CD8-positive, alpha-beta T cell (primary cell): ENCODE measurements at places on chromosomes 1 and 21.
A peak's percentile ranks its signal among the peaks of the same experiment; 100 is the strongest.

DNA sequence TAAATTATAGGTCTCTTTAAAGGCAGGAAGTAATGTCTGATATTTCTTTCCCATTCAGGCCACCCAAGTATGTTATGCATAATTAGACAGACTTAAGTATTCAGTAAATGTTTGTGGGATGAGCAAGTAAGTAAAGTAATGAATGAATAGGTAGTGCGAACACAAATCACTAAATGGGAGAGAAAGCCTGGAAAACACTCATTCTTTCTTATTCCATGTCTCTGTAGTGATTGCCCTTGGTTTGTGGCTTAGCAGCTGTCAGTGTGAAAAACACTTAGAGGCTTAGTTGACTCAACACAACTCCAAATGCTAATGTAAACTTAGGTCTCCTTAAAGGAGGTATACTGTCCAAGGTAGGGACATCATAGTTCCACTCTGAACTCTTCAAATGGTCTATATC is 182.5 kb downstream of the ZC3H11B start:
- no peak for DNase-seq

GRCh38 chr1:63127376-63127775 is 195.0 kb upstream of the FOXD3 start:
- DNase-seq = no peak

GRCh38 chr1:37846647-37847339 is 12.6 kb downstream of the MTF1 start:
- DNase-seq = no peak

GRCh38 chr1:27296773-27297291 is 25.1 kb upstream of the TMEM222 start:
- DNase-seq = peak; percentile 57

DNA sequence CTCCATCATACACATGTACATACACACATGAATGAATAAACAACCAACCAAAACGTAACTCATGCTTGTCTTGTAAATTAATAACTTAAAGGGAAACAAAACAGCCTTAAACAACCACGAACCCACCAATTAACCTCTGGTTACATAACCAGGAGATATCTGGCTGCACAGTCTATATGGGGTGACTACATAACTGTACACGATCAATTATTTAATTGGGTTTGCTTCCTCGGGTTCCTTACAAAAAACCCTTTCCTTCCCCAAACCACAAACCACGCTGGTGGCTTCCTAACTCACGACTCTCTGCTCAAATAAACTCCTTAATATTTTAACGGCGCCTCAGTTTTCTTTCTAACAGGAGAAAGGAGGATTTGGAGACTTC is 744 bp downstream of the ZNF670 start:
- no peak for DNase-seq

- DNase-seq = no peak
These were observed at the start of gene SLC26A9 for GRCh38 chr1:205943245-205943644. Gene SLC26A9 (minus strand): TSS chr1:205943456. CDS start chr1:205935820, 7,636 bp downstream.

DNA sequence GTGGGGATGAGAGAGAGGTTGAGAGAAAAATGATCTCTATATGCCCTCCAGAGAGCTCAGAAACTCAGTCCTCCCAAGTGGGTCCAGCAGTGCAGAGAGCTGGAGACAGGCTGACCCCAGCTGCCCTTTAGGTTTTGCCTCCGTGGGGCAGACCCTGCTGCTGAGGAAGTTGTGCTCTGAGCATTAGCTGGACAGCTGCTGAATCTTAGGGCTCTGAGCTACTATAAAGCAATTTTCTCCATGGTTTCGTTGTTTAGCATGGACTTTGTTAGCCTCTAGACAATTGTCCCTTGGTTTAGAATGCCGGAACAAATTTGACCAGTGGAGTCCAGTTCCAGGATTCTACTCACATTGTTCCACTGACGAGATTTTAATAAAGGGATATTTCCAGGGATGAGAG is 22.1 kb downstream of the BATF3 start:
- no peak for DNase-seq

GRCh38 chr1:66494482-66494881 is 39.5 kb upstream of the SGIP1 start:
- no peak for DNase-seq

- DNase-seq = no peak
These were observed 37.3 kb downstream of the OLFML2B start for GRCh38 chr1:161986328-161986727.

DNA sequence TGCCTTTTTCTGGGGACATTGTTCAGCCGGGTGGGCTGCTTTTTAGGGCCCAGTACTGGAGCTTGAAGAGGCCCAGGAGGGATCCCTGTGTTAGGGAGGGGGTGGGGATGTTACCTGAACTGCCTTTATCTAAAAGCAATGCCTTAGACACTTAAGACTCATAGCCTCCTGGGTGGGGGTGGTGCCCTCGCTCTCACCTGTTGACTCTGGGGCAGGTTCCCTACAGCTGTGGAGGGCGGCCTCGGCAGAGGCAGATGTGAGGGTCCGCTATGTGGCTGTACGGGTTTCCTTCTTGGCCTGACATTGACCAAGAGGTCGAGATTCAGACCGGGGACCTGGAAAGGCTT is 716 bp downstream of the INAVA start:
- DNase-seq = no peak

DNA sequence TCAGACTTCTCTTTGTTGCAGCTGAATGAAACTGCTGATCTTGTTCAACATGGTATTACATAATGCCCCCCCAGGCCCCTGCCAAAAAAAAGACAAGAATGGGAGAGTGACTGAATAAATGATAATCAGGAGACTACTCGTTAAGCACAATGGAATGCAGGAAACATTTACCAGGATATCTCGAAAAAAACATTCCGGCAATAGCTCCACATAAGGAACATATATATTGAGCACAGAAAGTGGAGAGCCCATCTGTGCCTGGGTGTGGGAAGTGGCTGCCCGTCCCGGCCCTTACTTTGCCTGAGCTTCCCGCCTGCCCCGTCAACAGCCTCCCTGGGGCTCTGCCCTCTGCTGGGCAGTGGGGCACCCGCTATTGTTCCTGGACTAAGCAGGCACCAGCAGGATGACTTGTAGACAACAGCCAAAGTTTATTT is 13.3 kb downstream of the TRIM11 start:
- no peak for DNase-seq

GRCh38 chr21:35084869-35085268 is 35.8 kb upstream of the RUNX1 start:
- no peak for DNase-seq

DNA sequence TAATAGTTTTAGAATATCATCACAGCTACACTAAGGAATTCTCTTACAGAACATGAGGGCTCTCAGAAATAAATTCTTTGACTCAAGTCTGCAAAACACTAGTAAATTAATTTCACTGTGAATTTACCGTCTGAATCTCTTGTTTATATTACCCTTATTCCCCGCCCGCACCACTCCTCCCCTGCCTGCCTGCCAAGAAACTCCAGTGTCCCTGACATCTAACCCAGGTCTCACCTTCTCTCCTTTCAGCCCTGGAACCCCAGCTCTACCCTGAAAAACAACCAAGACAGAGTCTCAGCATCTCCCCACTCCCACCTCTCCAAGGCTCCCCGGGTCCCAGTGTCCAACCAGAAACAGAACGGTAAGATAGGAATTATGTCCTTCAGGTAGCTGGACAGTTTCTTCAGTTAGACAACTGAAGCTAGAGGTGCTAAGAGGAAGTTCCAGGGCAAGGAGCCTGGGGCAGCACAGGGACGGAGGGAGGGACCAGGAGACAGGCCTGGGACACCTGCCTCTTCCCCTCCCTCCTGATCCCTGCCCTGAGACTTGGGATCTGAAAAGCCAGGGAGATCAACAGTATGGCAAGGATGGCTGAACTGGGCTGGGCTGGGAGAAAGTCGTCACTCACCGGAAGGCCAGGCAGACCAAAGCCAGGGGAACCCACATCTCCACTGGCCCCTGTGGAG is 15.4 kb downstream of the COL16A1 start:
- DNase-seq = no peak

- no peak for DNase-seq
These were observed 1995.8 kb downstream of the NCAM2 start for GRCh38 chr21:22993822-22994574.

GRCh38 chr21:38081708-38082107 is 165.5 kb upstream of the KCNJ6 start:
- DNase-seq = no peak
